ENCODE measurements at places on chromosomes 16 and 17.

DNA sequence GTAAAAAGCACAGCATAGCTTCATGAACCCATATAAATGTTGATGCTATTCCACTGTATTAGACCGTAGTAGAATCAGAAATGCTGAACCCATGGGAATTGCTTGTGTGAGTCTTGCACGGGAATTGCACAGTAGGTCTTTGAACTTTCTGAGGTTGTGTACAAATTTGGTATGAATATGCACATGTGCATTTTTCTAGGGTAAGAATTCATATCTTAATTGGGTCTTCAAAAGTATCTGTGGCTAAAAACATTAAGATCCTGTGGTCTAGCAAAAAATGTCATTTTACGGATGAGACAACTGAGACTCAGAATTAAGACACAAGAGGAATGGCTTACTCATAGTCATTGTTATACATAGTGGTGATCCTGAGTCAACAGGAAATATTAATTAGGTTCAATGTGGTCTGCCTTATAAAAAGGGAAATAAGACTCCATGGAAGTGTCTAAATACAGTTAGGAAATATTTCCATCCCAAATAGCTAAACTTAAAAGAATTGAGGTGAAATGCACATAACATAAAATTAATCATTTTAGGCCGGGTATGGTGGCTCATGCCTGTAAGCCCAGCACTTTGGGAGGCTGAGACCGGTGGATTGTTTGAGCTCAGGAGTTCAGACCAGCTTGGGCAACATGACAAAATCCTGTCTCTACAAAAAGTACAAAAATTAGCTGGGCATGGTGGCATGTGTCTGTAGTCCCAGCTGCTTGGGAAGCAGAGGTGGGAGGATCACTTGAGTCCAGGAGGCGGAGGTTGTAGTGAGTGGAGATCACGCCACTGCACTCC is 22.8 kb downstream of the TAOK1 start:
- no peak for DNase-seq

- DNase-seq: peak; percentile 38
Measured at GRCh38 chr17:50269477-50270434, 4.5 kb upstream of the TMEM92 start.

DNA sequence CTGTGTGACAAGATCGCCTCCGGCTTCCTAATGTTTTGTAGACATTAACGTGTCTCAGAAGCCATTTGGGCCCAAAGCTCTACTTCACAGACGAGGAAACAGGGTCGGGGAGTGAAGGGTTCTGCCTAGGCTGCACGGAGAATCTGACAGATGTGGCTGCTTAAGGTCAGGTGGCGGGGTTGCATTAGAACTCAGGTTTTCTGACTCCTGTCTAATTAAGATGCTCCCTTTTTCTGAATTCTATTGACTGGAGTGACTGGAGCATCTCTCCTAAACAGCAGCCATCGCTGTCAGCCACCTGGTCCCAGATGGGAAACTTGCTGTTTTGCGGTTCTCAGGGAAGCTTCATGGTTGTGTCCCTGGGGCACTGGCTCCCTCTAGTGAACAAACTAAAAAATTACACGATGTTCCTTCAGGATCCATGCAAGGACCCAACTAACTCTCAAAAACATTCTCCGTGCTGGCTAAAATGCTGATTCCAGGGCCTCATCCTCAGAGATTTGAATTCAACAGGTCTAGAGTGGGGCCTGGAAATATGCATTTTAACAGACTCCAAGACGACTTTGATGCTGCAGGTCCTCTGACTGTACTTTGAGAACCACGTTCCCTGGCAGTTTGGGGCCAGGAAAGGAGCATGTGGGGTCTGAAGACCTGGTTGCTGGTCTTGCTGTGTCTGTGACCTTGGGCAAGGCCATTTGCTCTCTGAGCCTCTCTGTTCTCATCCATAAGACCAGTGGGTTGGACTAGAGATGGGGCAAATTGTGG is 117.4 kb downstream of the IRF8 start:
- peak; percentile 63 for DNase-seq

- no peak for DNase-seq
Measured at GRCh38 chr16:87246269-87247065, 70.7 kb downstream of the C16orf95 start.

DNA sequence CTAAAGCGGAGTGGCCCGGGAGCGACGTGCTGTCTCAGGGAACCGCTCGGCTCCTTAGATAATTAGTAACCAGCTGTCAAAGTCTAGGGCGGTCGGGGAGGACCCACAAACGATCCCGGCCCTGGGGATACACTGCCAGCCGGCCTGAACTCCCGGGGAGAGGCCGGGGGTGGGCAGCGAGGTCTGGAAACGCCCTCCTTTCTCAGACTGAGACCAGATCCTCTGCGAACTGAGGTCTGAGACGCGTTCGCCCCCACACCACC is 1.3 kb downstream of the HNF1B start:
- DNase-seq: no peak

DNA sequence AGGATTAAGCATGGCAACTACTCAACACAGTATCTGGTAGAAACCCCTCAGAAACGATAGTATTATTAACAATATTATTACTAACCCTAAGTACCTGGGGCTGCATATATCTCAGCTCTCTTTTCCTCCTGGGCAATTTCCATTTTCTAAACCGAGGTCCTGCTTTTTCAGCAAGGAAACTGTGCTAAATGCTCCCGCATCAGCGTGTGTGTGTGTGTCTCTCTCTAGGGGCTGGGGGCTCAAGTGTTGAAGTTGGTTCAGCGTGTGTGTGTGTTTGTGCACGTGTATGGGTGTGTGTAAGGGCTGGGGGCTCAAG is 169.3 kb upstream of the MAF start:
- no peak for DNase-seq

- DNase-seq: no peak
Measured at GRCh38 chr17:28858801-28859355, 4.1 kb downstream of the ERAL1 start.

- DNase-seq: no peak
Measured at GRCh38 chr16:15777533-15778203, 79.2 kb downstream of the MYH11 start.

DNA sequence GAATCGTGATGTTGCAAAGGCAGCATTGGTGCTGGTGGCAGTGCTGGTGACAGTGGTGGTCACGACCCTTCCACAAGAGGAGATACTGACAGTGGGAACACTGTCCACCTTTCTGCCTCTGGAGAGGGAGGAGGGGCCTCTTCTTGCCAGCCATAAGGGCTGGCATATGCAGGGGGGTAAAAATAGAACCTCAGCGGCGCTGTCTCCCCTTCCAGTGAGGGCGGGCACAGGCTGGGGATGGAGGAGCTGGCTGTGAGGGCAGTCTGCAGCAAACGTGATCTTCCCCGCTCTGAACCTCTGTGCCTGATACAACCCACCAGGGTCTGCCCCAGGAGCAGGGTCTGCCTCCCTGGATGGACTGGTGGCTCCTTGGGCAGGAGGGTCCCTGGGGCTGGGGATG is 3.4 kb downstream of the RAP1GAP2 start:
- DNase-seq: no peak

DNA sequence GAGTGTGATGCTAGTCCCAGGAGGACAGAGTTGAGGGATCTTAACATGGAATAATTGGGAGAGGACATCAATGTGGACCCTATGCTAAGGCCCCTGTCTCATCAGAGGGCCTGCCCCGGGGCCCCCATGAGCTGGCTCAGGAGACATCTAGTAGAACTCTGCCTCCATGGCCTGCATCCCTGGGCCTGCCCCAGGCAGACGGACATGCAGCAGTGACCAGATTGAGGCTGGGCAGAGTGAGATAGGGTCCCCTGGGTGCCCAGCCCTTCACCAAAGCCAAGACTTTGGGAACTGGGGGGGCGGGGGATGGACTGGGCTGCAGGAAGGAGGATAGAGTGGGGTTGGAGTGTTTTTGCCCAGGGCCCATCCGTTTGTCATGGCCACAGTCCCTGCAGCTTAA is 115.2 kb downstream of the CCDC182 start:
- DNase-seq: no peak

DNA sequence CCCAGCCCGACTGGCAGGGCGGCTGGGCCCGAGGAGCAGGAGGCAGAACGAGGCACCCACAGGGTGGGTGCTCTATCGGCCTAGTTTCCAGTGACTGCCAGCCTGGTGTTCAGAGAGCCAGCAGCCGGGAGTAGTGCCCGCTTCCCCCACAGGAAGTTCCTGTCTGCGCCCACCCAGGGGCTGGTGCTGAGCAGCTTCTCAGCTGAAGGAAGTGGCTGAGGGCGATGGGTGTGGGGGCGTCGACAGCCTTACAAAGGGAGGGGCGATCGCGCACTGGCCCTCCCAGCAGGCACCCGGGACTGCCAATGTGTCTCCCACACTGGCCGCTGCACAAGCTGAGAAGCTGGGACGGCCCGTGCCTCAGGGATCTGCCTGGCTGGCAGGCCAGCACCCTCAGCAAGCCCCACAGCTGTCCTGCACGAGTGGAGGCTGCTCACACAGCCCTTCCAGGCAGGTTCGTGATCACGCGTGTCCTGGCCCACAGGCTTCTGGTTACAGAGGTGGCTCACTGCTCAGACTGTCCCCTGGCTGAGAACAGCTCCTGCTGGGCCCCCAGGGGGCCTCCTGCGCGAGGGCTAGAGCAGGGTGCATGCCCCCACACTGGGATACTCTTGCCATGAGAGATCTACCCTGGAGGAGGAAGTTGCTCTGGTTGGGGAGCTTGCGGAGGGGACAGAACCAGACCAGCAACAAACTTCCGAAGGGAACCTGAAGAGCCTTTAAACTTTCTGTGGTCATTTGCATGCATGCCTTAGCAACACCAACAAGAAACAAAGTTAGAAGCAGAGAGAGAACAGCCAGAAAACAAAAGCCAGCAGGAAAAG is 2.5 kb downstream of the RNF166 start:
- peak; percentile 87 for DNase-seq

DNA sequence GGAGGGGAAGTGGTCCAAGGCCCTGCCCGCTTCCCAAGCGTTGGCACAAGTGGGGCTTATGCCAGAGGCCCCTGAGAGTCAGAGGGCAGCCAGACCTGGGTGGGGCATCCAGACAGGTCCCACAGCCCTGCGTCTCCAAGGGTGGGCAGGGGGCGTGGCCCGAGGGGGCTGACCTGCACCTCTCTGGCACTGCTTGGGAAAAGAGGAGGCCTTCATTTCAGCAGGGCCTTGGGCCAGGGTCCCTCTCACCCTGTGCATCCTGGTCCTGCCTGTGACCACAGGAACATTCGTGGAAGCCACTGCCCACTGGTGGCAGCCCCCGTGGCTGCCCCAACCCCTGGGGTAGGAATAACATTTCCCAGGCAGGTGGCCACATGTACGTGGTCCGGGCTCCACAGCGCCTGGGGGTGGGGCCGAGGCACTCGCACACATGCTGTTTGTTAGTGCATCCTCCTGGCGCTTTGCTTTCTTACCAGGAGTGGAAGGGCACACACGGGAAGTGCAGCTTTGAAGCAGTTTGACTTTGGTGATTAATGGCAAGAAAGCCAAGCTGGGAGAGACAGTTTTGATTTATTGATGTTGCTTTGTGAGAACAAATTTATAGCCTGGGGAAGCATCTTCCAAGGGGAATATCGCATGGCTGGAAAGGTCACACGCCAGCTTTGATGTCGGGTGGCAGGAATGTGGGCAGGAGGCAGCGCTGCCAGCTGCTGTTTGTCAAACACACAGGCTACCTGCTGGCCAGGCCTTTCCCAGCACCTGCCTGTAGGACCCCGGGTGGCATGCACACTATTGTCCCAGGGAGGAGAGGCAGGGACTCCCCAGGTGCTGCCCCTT is 4.3 kb downstream of the CENPX start:
- DNase-seq: no peak
